Aorta (tissue), 5 donors: ENCODE measurements at places on chromosomes 13 and 19. TPM values are rescaled to one million over a fixed set of nuclear protein-coding genes. Genes with fewer than 3 reads are reported as not detected.

DNA sequence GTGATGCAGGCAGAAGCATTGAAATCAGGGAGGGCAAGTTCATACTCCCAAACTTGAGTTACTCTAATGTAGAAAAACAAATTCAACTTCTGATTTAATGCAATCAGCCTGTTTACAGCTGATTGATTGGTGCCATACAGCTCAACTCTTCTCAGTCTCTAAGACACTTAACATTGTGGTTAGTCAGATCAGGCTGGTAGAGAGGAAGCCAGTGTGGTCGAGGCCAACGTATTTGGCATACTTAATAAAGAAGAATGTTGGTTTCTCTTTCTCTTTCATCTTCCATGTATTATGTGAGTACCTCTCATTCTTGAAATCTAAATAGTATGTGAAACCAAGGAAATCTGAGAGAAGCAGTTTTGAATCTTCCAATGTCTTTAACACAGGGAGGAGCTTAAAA is 255.0 kb upstream of the SLITRK1 start:
- no peak for DNase-seq
- H3K36me3 ChIP-seq: no peaks in the 10 kb centered on the region
- no peak overlapping the region for H3K4me3 ChIP-seq
- no peak overlapping the region for H3K27ac ChIP-seq
- no peaks in the 10 kb centered on the region for H3K4me1 ChIP-seq

HSD17B14 gene
- total RNA-seq: 16.1 TPM

UBXN6 gene
- total RNA-seq: 86.7 TPM

DNA sequence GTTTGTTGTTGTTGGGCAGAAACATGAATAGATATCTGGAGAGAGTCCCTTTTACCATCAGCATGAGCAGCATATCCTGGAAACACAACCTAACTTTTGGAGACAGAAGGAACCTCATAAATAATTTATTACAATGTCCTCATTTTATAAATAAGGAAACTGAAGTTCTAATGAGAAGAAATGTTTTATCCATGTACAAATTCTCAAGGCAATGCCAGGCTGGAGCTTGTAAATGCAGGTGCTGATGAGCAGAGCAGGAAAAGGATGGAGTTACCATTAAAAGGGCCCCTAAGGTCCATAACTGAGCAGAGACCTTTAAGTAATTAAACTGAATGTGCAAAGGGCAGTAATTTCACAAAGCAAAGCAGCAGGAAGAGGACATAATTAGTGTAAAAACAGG is 17.3 kb downstream of the LCP1 start:
- H3K27me3 ChIP-seq: no peaks in the 10 kb centered on the region
- no peaks in the 10 kb centered on the region for H3K4me1 ChIP-seq
- no peaks in the 10 kb centered on the region for H3K36me3 ChIP-seq
- H3K27ac ChIP-seq: no peak overlapping the region
- no peak for DNase-seq
- no peak overlapping the region for H3K4me3 ChIP-seq

CCNA1 gene
- 0.36 TPM for total RNA-seq

- H3K4me3 ChIP-seq: no peak overlapping the region
- H3K4me1 ChIP-seq: no peaks in the 10 kb centered on the region
- DNase-seq: no peak
- no peaks in the 10 kb centered on the region for H3K27me3 ChIP-seq
- no peak overlapping the region for H3K27ac ChIP-seq
Measured at GRCh38 chr13:31196992-31197391, 2.8 kb upstream of the B3GLCT start.

DNA sequence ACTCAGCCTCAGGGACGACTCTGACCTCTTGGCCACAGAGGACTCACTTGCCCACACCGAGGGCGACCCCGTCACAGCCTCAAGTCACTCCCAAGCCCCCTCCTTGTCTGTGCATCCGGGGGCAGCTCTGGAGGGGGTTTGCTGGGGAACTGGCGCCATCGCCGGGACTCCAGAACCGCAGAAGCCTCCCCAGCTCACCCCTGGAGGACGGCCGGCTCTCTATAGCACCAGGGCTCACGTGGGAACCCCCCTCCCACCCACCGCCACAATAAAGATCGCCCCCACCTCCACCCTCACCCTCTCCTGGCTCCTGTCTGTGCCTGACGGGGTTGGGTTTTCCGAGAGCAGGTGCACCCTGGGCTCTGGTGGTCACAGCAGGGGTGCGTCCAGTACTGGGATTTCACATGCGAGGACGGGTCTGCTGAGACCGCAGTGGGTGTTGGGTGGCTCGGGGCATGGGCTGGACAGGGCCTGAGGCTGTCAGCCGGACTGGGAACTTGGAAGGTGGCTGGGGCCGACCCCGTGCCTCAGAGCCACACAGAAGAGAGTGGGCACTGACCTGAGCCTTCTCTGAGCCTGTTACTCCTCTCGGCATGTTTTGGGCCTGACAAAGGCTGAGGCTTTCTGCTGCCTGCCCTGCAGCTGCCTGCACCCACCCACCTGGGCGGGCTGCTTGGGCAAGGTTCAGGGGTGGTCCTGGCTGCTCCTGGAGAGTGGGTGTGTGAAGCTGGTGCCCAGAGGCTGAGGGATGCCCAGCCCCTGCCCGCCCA is 6.3 kb upstream of the HCN2 start:
- peaks cover 3% of the 10 kb centered on the region for H3K36me3 ChIP-seq
- H3K4me1 ChIP-seq: no peaks in the 10 kb centered on the region
- no peaks in the 10 kb centered on the region for H3K27me3 ChIP-seq
- no peak for DNase-seq

DNA sequence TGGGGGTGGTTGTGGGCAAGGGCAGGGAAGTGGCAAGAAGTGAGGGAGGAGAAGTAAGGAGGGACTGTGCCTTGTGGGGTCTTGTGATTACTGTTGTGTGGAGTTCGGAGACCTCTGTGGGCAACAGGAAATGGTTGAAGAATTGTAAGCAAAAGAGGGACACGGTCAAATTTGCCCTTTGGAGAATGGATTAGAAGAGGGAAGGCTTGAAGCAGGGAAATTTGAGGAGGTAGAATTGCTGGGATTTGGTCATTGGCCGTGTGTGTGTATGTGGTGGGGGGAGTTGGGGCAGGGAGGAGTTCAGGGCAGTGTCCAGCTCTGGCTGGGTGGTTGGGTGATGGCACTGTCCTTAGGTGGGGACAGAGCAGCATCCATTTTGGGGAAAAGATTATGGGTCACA is 3.6 kb downstream of the WASF3 start:
- no peaks in the 10 kb centered on the region for H3K27me3 ChIP-seq
- no peak overlapping the region for H3K4me3 ChIP-seq
- no peak overlapping the region for H3K27ac ChIP-seq
- DNase-seq: no peak
- H3K36me3 ChIP-seq: no peaks in the 10 kb centered on the region
- H3K4me1 ChIP-seq: no peaks in the 10 kb centered on the region
